ENCODE measurements at places on chromosomes 2 and 18.

- DNase-seq, result no peak
Observed at GRCh38 chr2:204781941-204782340, 236.7 kb downstream of the PARD3B start.

GRCh38 chr2:218980735-218981389 lies 4.1 kb downstream of the FEV start:
- DNase-seq, result no peak

GRCh38 chr2:139259422-139260051 lies 479.3 kb upstream of the NXPH2 start:
- DNase-seq, result no peak

DNA sequence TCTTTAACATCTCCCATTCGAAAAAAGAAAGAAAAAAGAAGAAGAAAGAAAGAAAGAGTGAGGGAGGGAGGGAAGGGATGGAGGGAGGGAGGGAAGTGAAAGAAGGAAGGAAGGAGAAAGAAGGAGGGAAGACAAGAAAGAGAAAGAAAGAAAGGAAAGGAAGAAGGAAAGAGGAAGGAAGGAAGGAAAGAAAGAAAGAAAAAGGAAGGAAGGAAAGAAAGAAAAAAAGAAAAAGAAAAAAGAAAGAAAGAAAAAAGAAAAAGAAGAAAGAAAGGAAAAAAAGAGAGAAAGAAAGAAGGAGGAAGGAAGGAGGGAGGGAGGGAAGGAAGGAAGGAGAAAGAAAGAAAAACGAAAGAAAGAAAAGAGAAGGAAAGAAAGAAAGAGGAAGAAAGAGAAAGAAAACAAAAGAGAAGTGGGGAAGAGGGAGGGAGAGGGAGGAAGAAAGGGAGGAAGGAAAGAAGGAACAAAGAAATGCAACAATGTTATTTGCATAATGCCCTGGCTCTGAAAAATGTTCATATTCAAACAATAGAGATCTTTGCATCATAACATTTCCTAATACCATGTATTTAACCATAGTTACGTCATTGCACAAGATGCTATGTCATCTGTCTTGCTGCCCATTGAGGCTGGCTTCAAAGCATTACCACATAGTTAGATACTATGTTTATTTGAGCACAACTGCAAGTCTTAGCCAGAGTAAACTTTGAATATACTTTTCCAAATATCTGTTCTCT lies 550.6 kb downstream of the DSC3 start:
- DNase-seq, result no peak

DNA sequence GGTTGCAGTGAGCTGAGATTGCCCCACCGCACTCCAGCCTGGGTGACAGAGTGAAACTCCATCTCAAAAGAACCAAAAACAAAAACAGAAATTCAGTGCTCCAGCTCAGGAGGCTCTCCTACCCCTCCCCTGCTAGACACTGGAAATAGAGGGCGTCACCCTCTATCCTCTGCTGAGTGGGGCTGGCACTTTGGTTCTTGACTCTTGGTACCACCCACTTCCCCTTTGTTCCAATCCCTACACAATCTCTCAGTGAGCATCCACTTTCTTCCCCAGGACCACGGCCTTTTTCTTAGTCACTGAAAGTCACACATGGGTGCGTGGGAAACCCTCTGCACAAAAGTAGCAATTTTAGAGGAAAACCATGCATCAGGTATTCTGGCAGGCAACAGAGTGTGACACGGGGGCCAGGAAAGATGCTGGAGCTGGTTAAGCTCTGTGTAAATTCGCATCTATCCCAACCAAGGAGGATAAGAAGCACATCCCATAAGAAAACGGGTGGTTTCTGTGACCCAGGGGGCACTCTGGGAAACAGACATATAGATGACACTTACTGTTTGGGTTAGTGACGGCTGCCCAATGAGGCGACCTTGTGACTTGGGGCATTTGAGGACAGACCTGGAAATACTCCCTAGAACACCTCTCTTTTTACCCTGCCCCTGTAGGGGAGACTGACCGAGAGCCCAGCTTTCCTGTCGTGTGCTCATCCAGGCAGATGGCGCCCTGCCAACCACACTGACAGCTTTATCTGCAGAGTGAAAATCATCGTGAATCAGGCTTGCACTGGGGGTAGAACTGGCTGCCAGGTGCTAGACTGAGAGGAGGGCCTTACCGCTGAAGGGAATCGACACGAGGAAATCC lies 7.7 kb downstream of the HJURP start:
- DNase-seq, result no peak

- no peak for DNase-seq
Observed at GRCh38 chr2:151862700-151863099, 34.5 kb upstream of the ARL5A start.

- no peak for DNase-seq
Observed at GRCh38 chr2:106363791-106364190, 104.4 kb downstream of the RGPD3 start.

DNA sequence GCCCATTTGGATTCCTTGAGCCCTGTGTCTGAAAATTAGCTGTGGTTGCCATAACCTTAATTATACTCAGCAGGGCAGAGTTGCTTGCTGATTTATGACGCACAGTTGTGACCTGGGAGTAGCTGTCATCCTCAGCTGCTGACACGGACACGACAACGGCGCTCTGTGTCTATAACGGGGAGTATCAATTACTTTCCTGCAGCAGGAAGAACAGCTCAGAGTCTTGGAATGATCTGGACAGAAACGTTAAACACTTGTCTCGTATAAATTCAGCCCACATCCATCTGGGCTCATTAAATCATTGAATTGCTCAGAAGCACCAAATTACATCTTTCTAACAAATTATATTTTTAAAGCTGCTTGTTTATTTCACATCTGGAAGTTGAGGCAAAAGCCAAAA lies 116.3 kb downstream of the SEPTIN10 start:
- no peak for DNase-seq

- no peak for DNase-seq
Observed at GRCh38 chr2:219489315-219489714, 9.4 kb upstream of the GMPPA start.

DNA sequence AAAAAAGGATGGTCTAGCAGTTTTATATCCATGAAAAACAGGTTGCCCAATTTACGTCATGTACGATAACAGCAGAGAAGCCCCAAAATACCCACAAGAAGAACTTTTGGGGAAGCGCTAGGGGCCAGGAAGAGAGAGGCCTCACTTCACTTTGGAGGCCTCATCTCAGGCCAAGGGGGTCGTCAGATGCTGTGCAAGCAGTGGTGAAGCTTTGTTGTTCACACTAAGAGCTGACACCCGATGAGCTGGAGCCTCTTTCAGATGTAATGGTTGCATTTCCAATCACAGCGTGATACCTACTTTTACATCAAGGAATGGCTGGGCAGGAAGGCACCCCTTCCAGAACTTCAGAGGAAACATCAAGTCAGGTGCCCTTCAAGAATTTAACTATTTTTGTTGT lies 242.3 kb upstream of the PXDN start:
- no peak for DNase-seq

- DNase-seq, result no peak
Observed at GRCh38 chr2:39629646-39630045, 36.1 kb upstream of the TMEM178A start.

DNA sequence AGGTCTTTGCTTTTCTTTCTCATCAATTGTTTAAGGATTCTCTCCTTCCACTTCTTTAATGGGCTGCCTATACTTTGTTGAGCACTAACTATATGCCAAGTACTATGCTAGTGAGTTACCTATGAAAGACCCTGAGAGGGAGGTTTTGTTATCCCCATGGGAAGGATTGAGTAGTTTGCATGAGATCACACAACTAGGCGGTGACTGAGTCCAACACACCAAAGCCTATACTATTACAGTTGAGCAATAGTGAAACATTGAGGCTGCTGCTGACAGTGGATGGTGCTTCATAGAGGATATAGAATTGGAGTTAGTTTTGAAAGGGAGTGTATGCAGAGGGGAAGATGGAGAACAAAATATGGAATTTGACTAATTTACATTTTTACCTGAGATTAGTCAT lies 15.8 kb downstream of the NABP1 start:
- DNase-seq, result no peak
